Activated naive CD8-positive, alpha-beta T cell treated with anti-CD3 and anti-CD28 coated beads, Interleukin-2, amount 10 ng/mL, durations not matched to agents 7 days and 5 days (primary cell): ENCODE measurements at places on chromosomes 12 and 14. TPM values are rescaled to one million over a fixed set of nuclear protein-coding genes. Genes with fewer than 3 reads are reported as not detected.
A peak's percentile ranks its signal among the peaks of the same experiment; 100 is the strongest.

The TMEM119 gene
- total RNA-seq = 0.11 TPM

DNA sequence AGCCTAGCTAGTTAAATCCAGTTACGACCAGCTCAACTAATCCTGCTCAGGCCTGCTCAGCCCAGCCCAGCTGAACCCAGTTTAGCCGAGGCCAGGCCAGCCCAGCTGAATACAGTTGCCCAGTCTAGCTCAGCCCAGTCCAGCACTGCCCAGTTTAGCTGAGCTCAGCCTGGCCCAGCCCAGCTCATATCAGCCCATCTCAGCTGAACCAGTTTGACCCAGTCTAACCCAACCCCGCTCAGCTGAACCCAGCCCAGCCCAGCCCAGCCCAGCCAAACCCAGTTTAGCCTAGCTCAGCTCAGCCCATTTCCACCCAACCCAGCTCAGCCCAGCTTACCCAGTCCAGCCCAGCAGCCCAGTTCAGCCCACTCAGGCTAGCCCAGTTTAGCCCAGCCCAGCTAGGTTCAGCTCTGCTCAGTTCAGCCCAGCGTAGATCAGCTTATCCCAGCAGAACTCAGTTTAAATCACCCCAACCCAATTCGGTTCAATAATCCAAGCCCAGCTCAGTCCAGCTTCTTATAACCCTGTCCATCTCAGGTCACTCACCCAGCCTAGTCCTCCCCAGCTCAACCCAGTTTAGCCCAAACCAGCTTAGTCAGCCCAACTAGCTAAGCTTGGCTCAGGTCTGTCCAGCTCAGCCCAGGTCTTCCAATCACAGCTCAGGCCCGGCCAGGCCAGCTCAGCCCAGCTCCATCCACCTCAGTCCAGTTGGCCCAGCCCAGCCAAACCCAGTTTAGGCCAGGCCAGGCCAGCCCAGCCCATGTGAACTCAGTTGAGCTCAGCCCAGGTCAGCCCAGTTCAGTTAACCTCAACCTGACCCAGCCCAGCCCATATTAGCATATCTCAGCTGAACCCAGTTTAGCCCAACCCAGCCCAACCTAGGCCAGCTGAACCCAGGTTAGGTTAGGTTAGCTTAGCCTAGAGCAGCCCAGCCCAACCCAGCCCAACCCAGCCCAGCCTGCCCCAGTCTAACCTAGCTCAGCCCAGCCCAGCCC, 76.7 kb downstream of the TMEM121 start:
- H3K27me3 ChIP-seq = no peaks in the 10 kb centered on the region
- no peaks in the 10 kb centered on the region for H3K4me1 ChIP-seq
- DNase-seq = no peak
- H3K4me3 ChIP-seq = no peak overlapping the region
- H3K27ac ChIP-seq = no peak overlapping the region

DNA sequence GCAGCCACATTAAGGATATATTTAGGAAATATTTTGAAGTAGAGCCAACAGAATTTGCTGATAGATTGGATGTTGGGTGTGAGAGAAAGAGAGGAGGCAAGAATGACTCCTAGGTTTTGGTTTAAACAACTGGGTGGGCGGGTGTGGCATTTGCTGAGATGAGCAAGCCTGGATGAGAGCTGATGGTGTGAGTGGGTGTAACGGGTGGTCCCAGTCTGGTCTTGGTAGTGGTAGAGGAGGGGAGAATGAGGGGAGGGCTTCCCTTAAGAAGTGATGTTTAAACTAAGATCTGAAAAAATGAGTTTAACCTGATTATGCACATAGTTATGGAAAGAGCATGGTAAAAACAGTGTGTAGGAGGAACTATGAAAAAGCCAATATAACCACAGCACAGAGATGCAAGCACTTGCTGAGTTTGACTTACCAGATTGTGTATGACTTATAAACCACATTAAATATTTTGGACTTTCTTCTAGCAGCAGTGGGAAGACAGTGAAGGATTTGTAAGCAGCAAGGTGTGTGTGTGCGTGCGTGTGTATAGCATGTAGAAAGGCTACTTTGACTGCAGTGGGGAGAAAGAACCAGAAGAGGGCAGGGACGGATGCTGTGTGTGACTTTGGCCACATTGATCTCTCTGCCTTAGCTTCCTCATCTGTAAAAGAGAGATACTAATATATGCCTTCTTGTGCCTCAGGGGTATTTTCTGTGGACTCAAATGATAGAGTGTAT, 139.7 kb downstream of the PRIMA1 start:
- no peak overlapping the region for H3K4me3 ChIP-seq
- H3K27me3 ChIP-seq = peaks cover 31% of the 10 kb centered on the region
- no peak for DNase-seq
- no peaks in the 10 kb centered on the region for H3K4me1 ChIP-seq

The KIF26A gene
- total RNA-seq = 0.26 TPM

The LAG3 gene
- total RNA-seq = 52.1 TPM

- no peak for DNase-seq
- peaks cover 10% of the 10 kb centered on the region for H3K27me3 ChIP-seq
- H3K27ac ChIP-seq = no peak overlapping the region
- no peak overlapping the region for H3K4me3 ChIP-seq
Measured at GRCh38 chr14:53542732-53543131, 389.6 kb upstream of the DDHD1 start.

The SERPINA12 gene
- not detected for total RNA-seq

DNA sequence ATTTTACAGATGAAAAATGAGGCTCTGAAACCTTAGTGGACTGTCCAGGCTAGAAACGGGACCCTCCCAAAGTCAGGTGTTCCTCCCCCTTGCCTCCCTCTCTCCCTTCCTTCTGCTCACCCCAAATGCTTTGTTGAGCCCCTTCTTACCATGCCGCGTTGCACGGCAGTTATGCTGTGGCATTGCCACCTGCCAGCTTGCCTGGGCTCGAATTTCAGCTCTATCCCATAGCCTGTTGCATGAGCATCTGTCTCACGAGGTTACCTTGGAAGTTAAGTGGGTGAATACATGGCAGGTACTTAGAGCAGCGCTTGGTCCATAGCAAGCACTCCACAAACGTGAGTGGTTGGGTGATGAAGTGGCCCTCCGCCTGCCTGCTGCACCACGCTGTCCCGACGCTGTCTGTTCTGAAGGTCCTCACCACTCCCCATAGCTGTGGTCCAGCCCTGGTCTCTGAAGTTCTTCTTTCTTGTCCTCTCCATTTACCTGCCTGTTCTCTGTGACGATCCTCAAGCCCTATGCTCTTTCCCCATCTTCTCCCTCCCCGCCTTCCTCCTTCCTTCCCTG, 269.9 kb downstream of the CACNA1C start:
- no peaks in the 10 kb centered on the region for H3K4me1 ChIP-seq
- H3K27me3 ChIP-seq = peaks cover 11% of the 10 kb centered on the region
- no peak overlapping the region for H3K4me3 ChIP-seq
- H3K27ac ChIP-seq = no peak overlapping the region

The TAC3 gene
- 0.34 TPM for total RNA-seq

- no peaks in the 10 kb centered on the region for H3K27me3 ChIP-seq
- DNase-seq = no peak
- no peak overlapping the region for H3K4me3 ChIP-seq
Measured at GRCh38 chr14:26338231-26338630, 259.6 kb downstream of the NOVA1 start.

GRCh38 chr12:40152783-40153383, 47.0 kb upstream of the SLC2A13 start:
- no peak overlapping the region for H3K4me3 ChIP-seq
- no peak for DNase-seq
- H3K36me3 ChIP-seq = no peaks in the 10 kb centered on the region
- no peaks in the 10 kb centered on the region for H3K4me1 ChIP-seq

- peak overlapping the region; percentile 94 for H3K4me3 ChIP-seq
- no peak for DNase-seq
- peaks cover 4% of the 10 kb centered on the region for H3K36me3 ChIP-seq
Measured at GRCh38 chr12:122976648-122976975, 1.6 kb downstream of the OGFOD2 start.

DNA sequence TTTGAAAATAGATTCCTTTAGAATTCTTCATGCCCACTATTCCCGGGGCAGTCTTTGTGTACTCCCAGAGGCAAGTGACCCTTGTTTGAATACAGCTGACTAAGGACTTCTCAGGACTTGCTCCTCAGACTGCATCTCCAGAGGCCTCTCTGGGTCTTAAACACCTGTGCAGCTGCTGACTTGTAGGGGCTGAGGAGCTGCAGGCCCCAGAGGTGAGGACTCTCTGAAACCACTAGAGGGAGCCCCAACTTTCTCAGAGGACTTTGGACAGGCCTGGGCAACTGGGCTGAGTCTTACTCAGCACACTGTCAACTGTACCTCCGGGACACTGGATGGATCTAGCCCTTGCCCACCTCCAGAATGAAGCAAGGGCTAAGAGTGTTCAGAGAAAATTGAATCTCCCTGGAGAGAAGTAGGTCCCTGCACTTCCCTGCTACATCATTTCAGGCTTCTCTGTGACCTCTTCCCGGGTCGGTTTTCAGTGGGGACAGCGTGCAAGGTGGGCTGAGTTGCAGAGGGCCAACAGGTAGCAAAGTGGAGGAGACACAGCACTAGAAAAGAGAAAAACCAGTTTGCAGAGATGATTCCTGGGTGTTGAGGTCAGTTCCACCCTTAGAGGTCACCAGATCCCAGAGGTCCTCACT, 164.6 kb downstream of the TMEM117 start:
- H3K36me3 ChIP-seq = no peaks in the 10 kb centered on the region
- H3K4me1 ChIP-seq = no peaks in the 10 kb centered on the region
- peak; percentile 28 for DNase-seq
- H3K27me3 ChIP-seq = no peaks in the 10 kb centered on the region
- no peak overlapping the region for H3K4me3 ChIP-seq
- H3K27ac ChIP-seq = no peak overlapping the region

DNA sequence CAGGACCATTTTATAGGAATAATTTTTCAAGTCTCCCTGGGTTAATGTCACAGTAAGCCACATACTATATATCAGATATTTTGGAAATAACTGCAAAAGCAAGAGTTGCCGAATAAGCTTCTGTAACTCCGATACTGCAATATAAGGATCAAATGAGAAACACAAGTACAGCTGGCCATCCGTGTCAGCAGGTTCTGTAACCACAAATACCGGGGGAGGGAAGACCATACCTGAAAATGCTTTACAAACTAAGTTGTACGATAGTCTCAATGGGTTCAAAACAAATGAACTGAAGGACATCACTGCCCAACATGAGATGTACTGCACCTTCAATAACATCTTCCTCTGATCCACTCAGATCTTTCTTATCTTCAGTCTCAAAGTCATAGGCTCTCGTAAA, 1.8 kb downstream of the SYCP3 start:
- H3K36me3 ChIP-seq = peaks cover 7% of the 10 kb centered on the region
- no peaks in the 10 kb centered on the region for H3K27me3 ChIP-seq
- no peaks in the 10 kb centered on the region for H3K4me1 ChIP-seq
- no peak overlapping the region for H3K27ac ChIP-seq
- no peak for DNase-seq
- H3K4me3 ChIP-seq = no peak overlapping the region

DNA sequence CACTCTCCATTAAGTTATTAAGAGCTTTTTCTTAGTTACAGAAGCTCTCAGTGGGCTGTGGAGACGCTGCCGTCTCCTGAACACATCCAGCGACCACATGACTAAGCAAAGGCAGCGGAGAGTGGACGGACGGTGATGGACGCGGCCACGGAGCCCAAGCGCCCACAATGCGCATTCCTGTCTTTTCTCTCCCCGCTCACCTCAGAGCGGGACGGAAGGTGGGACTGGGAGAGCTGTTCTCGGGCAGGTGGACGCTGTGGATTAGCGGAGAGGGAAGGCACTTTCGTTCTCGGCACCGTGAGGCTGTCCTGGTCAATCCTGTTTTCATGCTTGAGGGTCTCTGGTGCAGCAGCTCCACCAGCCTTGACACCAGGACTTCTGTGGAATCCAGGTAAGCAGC, 2.6 kb upstream of the ANKLE2 start:
- H3K36me3 ChIP-seq = peaks cover 16% of the 10 kb centered on the region
- no peak overlapping the region for H3K27ac ChIP-seq
- H3K27me3 ChIP-seq = no peaks in the 10 kb centered on the region
- DNase-seq = no peak
- no peak overlapping the region for H3K4me3 ChIP-seq

DNA sequence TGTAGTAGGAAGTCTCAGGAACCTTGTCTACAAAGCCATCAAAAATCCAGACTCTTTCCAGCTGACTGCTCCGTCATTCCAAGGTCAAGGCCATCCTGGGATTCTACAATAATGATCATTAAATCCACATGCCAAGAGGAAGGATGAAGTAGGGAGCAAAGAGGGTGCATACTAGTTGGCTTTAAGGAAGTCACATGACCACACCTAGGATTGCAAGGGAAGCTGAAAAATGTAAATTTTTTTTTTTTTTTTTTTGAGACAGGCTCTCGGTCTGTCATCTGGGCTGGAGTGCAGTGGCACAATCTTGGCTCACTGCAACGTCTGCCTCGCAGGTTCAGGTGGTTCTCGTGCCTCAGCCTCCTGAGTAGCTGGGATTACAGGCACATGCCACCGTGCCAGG, 7.3 kb upstream of the MRPL42 start:
- no peak overlapping the region for H3K4me3 ChIP-seq
- peaks cover 8% of the 10 kb centered on the region for H3K27me3 ChIP-seq
- H3K36me3 ChIP-seq = no peaks in the 10 kb centered on the region
- peaks cover 3% of the 10 kb centered on the region for H3K4me1 ChIP-seq

The IAPP gene
- total RNA-seq = not detected
